ENCODE measurements at places on chromosomes 16 and 17. TPM values are rescaled to one million over a fixed set of nuclear protein-coding genes. Genes with fewer than 3 reads are reported as not detected.
A peak's percentile ranks its signal among the peaks of the same experiment; 100 is the strongest.

GRCh38 chr17:31068291-31068690 lies 26.5 kb upstream of the NF1 start:
- peak; percentile 38 for DNase-seq

Gene CNGB1
- polyA plus RNA-seq: not detected

Gene VPS4A
- 52.0 TPM for polyA plus RNA-seq

DNA sequence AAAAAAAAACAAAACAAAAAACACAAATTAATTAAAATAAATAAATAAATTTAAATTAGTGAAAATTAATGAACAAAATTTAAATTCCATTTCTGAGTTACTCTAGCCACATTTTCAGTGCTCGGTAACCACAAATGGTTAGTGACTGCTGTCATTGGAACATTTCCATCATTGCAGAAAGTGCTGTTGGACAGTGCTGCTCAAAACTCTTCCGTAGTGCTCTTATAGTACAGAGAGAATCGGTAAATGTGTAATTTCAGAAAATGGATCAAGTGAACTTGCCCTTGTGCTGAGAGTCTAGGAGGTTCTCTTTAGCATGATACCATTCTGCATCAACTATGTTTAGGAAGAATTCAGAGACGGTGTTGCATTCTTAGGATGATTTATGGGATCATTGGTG lies 23.7 kb downstream of the ZNRF1 start:
- no peak for DNase-seq

GRCh38 chr17:17191346-17191792 lies 14.8 kb downstream of the PLD6 start:
- DNase-seq: no peak

GRCh38 chr16:86398201-86398600 lies 112.1 kb upstream of the FOXF1 start:
- DNase-seq: no peak

DNA sequence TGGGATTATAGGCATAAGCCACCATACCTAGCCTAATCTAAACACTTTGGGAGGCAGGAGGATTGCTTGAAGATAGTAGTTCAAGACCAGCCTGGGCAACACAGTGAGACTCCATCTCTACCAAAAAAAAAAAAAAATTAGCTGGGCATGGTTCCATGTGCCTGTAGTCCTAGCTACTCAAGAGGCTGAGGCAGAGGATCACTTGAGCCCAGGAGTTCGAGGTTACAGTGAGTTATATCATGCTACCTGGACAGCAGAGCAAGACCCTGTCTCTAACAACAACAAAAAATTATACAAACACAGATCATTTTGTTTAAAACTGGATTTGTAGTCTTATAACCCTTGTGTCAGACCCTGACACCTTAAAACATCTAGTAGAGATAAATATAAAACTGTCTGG lies 7.7 kb upstream of the C16orf54 start:
- no peak for DNase-seq

Gene MT1G
- polyA plus RNA-seq: not detected

DNA sequence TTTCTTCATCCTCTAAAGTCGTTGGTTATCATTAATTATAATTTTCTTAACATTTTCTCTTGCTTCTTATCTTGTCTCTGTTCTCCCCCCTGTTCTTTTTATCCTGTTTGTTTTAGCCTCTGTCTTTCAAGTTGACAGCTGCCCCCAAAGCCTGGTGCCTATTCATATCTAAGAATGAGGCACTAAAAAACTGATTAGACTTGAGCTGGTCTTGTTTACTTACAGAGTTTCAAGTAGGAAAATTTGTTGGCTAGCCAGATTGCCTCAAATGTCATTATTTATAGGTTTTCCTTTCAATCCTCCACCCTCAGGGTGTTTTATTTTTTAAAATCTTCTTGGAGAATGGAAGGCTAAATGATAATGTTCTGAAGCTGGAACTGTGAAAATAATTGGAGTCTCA lies 236.0 kb downstream of the UTP18 start:
- DNase-seq: no peak

DNA sequence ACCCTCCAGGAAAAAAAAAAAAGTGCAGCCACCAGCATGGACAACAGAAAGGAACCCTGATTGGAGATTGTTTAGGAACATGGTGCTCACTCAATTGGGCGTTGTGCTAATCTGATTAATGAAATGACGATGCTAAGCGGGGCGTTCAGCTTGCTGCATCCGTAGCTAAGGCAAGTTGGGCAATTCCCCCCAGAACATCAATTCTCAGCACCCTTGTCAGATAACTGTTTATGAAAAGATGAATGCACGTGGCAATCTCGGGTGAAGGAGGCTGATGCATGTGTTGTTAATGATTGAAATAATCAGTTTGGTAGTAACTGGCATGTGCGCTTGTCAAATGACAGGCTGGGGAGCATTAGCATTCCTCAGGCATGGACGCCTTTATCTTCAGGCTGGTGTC lies 57.0 kb downstream of the HS3ST3A1 start:
- DNase-seq: no peak

GRCh38 chr16:54194334-54194743 lies 92.2 kb downstream of the IRX3 start:
- DNase-seq: no peak

- no peak for DNase-seq
Observed at GRCh38 chr17:61489719-61490490, 37.7 kb downstream of the TBX4 start.

DNA sequence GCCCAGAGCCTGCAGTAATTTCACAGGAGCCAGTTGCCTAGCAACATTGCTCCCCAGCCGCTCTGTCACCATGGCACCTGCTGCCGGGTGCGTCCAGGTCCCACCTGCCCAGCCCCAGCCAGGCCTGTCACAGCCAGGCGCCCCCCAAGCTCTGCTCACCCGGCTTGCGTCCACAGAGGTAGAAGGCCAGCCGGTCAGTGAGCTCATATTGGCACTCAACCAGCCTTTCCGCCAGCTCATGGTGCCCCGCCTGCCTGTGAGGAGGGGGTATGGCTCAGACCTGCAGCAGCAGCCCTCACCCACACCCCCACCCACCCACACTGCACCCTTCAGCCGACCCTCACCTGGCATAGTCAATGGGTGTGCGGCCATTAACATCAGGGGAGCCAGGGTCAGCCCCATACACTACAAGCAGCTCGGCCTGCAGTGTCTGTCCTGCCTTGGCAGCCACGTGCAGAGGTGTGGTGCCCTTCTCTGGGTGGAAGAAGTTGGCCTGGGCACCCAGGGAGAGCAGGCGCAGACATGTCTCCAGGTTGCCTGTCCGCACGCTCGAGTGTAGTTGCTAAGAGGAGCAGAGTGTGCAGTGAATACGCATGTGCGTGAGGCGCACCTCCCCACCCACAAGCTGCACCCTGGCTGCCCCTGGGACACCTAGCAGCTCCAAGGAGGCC lies 7.7 kb downstream of the GIT1 start:
- DNase-seq: no peak

Gene EDC4
- 26.0 TPM for polyA plus RNA-seq

- DNase-seq: no peak
Observed at GRCh38 chr16:4692460-4693295, 684 bp upstream of the NUDT16L1 start.

Gene OR4D1
- 1.4 TPM for polyA plus RNA-seq

DNA sequence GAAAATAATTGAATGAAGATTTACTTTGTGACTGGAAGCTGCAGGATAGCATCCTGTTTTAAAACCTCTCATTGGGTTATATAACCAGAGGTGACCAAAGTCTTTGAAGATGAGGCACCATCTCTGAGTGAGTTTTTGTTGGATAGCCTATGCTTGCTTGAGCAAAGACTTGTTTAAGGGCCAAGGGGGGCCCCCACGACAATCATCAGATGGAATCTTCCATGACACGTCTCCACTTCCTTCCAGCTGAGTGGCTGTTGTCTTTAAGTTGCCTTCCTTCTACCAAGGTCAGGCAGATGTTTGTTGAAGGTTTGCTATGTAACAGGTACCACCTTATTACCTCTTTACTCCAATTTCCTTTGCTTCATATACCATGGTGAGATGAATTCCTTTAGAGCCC lies 188.8 kb downstream of the PRKCA start:
- no peak for DNase-seq

Data from immature natural killer cell (primary cell).